Umbilical cord (tissue), 2 donors: ENCODE measurements at places on chromosomes 4 and X.

DNA sequence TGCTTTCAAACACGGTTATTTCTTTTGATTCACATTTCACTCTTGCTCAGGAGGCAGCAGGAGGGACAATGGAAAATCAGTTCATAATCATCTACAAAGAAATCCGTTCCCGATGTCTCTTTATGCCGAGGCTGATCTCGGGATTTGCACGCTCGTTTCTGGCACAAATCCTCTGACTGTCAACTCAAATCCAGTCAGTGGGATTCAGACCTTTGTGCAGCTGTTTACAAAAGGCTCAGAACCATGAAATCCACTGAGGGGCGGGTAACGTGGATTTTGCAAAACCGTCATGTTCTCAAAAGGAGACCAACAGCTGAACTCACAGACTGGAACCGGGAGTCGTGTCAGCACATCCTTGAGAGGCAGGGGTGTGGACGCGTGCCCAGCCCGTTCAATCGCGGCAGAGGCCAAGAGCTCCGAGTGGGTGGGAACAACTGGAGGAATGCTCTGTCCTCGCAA lies 46.4 kb downstream of the ACOX3 start:
- DNase-seq: peak; percentile 84

- no peak for DNase-seq
Observed at GRCh38 chr4:91116861-91117260, 989.7 kb downstream of the CCSER1 start.

DNA sequence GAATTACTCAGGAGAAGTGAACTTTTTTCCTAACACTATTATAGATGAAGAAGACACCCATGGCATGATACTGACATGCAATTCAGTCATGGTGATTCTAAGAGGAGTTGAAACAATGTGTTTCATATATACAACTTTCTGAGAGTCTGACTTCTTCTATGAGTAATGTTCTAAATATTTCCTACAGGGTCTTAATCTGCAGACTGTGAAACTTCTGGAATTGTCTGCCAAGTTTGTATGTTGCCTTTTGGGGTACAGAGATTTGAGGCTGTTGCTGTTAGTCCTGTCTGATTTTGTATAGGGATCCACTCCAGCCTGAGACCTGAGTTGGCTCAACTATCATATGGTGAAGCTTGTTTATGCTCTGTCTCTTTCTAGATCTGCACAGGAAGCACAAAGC lies 160.6 kb upstream of the GATB start:
- peak; percentile 69 for DNase-seq

DNA sequence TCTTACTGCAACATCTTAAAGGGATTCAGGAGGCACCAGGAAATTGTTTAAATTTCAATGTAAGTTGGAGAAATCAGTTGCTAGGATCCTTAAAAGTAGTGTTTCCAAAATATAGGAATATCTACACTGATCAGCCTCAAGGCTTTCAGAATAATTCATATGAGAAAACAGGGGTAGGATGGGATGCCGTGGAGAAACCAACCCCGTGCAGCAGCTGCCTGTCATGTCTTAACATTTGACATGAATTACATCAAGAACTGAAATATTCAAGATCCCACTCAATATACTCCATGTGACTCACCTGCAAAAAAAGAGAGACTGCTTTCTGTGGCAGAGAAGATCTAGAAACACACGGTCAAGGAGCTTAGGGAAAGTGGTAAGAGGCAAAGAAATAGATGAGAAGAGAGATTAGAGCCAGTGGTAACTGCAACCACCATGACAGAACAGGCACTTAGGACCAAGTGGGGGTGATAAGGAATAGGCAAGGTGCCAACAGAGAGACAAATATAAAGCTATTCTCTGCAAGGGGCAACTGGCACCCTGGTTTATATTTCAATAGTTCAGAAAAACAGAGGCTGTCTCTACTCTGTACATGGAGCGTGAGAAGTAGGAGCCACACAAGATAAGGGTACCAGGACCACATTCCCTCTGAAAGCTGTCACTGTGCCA lies 64.0 kb downstream of the SLC39A8 start:
- DNase-seq: no peak

GRCh38 chr4:145497199-145498149 lies 15.8 kb downstream of the SMAD1 start:
- DNase-seq: no peak

DNA sequence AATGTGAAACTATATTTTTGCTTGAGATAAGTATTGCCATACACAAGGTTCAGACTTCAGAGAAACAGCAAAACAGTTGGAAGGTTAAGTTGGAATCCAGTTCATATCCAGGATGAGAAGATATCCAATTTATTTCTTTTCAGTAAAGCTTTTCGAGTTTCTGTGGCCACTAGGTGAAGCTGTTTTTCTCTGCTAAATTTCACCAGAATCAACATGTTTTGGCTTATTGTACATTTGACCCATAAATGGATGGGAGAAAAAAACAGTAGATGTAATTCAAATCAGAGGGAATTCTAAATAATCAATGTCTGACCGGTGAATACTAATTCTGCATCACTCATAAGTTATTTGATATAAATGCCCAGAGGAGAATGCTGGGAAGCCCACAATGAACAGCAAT lies 9.1 kb upstream of the METTL14 start:
- no peak for DNase-seq

GRCh38 chrX:113892401-113892800 lies 691.5 kb upstream of the HTR2C start:
- DNase-seq: no peak

- no peak for DNase-seq
Observed at GRCh38 chr4:4578981-4579380, 37.1 kb upstream of the STX18 start.

DNA sequence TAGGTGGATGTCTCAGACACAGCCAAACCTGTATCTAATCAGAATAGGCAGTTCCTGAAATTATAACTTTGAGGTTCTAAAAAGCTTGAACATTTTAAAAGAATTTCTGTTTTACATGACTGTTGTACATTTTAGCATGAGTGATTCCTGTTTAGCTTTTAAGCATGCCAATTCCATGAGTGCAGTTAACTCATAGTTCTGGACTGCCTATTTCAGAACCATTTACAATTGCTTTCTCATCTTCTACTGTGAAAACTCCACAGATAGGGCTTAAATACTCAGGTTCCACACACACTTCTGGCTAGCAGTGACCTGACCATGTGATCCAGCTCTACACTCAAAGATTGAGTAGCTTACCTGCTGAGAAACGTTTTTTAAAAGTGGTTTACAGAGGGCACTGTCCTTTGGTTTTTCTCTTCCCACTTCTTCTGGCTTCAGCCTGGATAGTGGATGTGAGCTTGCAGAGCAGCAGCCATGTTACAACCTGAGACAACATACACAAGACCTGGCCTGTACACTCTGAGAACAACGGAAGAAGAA lies 280.8 kb downstream of the ANKRD50 start:
- no peak for DNase-seq

DNA sequence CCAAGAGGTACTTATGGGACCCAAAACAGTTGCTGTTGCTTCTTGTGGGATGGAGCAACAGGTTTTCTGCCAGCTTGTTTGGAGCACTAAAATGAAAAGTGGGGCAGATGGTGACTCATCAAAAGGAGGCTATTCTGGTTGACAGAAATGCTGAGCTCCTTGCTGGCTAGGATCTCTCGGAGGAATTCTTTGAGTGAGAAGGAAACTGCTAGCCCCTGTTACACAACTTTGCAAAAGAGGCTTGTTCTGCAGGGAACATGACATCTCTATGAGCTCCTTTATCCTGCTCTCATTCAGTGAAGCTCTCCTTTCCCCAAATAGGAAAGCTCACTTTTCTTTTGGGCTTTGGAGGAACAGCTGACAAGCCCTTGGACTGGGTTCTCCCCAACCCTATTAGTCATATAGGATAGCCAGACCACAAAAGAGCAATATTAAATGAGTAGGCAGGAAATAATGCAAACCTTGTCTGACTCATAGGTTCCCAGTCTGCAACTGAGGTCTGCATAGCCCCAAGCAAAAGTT lies 108.3 kb downstream of the CDS1 start:
- peak; percentile 62 for DNase-seq
